Osteocyte (in vitro differentiated cells): ENCODE measurements at places on chromosomes 11 and 22. TPM values are rescaled to one million over a fixed set of nuclear protein-coding genes. Genes with fewer than 3 reads are reported as not detected.

GRCh38 chr11:60222141-60222540 is 20.8 kb downstream of the MS4A4E start:
- no peak for DNase-seq

DNA sequence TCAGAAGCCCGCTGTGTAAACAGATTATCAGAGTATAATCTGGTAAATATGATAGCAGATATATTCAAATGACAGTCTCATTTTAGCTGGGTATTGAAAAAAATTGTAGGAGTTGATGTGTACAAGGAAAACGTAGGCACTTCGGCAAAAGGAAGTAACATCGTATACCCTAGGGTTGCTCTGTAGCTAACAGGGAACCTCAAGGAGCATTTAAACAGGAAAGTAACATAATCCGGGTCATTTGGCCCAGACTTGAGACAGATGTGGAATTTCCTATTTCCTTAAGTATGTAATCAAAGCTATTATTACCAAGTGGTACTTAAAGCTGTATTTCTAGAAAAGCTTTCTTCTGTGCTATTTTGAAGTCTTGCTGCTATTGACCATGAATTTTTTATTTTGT is 215.6 kb downstream of the DDX10 start:
- no peak for DNase-seq

- no peak for DNase-seq
Observed at GRCh38 chr22:46528121-46528610, 9.3 kb downstream of the CELSR1 start.

- no peak for DNase-seq
Observed at GRCh38 chr11:72634016-72634415, 40.2 kb downstream of the PDE2A start.

DNA sequence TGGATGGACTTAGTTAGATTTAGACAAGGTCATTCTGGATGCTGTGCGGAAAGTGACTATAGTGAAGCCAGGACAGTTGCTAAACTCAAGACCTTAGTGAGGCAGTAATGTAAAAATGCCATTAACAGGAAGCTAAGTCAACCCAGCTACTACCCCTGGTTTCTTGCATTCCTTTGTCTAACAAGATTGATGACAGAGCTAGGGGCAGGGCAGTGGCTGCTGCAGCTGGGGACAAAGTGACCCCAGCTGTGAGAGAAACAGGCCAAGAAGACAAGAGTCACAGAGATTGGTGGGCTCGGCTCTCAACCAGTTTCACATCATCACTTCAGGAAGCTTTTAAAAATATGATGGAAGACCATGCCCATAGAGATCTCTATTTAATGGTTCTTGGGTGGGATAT is 110.4 kb upstream of the POU2AF2 start:
- DNase-seq, result no peak

DNA sequence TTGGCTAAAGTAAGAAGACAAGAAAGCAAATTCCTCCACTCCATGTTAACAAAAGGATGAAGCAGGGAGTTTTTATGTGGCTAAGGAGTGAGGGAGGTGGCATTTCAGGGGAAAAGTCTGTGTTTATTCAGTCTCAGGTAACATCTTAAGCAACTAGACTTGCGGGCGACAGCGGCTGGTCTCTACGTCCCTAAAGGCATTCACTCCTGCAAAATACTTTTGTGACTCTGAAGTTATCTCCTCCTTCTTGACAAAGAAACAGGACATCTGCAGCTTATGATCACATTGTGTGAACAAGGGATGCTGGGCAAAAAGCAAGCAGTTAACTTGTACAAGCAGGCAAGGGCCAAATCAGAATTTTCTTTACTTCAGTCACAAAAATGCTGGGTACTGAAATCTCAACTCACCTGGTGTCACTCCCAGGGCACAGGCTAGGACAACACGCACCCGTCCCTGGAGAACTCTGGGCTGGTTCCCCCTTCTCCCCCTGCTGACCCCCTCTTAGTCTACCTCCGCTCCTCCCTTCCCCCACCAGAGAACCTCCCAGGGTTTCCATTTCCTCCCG is 38.3 kb downstream of the IGLL5 start:
- DNase-seq, result no peak

DNA sequence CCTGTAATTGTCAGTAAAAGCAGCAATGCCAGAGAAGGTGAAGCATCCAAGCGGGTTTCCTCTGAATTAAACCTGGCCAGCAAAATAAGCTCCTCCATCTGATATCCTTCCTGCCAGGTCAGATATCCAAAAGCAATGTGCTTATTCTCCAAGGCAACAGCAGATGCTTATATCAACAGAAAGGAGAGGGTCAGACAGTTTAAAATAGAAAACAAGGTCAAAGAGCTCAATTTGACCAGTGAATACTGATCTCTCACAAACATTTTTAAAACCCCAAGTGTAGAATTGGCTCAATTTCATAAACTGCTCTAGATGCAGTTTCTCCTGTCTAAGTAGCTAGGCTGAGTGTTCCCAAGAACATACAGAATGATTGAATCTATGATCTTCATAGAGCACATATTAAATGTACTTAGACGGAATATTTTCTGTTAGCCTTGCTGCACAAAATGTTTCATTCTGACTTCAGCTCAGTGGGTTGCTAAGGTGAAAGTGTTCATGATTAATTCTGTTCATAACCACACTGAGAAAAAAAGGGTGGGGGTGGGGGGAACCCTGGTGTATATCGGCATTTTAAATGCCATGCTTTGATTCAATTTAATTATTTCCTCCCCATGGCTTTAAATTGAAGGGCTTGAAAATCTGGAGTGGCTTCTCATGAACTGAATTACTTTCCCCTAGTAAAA is 174.2 kb upstream of the ARHGAP20 start:
- DNase-seq, result no peak

The TEX54 gene
- not detected in 2 replicates for total RNA-seq

The KRTAP5-11 gene
- not detected in 2 replicates for total RNA-seq

The C11orf87 gene
- 8.6 and 9.0 TPM in 2 replicates for total RNA-seq

The OOSP3 gene
- not detected in 2 replicates for total RNA-seq
